ENCODE measurements at places on chromosomes 13 and 19.

DNA sequence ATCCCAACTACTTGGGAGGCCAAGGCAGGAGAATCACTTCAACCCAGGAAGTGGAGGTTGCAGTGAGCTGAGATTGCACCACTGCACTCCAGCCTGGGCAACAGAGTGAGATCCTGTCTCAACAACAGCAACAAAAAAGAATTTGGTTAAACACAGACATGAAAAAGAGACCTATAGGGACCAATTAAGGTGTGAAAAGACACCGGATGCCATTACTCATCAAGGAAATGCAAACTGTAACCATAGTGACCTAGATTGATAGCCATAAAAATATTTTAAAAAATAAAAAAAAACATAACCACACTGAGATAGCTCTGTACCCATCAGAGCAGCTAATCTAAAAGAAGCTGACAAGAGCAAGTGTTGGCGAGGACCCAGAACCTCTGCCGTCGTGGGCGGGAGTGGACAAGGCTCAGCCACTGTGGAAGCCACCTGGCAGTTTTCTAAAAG lies 37.1 kb upstream of the ISYNA1 start:
- DNase-seq: no peak

GRCh38 chr13:101649488-101650126 lies 197.1 kb downstream of the ITGBL1 start:
- peak; percentile 70 for DNase-seq

DNA sequence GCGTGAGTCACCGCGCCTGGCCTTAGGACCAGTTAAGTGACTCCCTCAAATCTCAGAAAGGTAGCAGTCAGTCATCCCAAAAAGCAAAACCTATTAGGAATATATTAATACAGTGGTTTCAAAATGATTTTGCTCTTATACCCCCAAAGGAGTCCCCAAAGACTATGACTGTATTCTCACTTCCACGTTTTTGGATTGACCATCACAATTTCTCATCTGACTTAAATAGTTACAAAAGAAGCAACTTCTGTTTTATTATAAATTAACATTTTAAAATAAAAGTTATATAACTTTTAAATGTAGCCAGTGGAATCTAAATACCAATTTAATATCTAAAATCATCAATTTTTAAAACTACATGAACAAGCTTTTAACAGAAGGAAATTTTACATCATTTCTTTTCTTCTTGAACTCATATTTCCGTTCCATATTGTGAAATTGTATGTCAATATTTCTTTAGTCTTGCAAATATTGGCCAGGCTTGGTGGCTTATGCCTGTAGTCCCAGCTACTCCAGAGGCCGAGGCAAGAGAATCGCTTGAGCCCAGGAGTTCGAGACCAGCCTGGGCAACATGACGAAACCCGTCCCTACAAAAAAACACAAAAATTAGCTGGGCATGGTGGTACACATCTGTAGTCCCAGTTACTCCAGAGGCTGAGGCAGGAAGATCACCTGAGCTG lies 1.5 kb upstream of the SPART start:
- DNase-seq: no peak

DNA sequence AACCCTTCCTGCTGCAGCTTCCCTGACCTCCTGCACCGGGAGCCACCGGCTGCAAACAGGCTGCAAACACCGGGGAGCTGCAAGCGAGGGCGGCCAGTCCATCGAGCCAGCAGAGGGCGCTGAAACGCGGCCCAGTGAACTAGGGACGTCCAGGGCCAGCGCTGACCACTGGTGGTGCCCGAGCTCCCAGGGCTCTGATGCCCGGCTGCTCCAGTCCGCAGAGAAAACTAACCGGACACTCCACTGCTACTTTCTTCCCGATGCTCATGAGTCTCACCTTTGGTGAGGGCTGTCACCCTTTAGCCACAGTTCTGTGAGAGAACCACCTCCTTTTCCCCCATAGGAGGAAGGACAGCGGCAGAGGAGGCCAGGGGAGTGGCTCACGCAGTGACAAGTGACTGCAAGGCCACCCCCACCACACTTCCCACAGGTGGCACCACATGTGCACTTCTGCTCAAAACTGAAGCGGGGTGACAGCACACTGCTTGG lies 82.8 kb upstream of the MTIF3 start:
- DNase-seq: peak; percentile 67

GRCh38 chr13:101298517-101298916 lies 117.8 kb downstream of the NALCN start:
- DNase-seq: no peak

Data from RPMI7951 (cell line).